COLO829 (cell line): ENCODE measurements at places on chromosomes 7 and 10.

DNA sequence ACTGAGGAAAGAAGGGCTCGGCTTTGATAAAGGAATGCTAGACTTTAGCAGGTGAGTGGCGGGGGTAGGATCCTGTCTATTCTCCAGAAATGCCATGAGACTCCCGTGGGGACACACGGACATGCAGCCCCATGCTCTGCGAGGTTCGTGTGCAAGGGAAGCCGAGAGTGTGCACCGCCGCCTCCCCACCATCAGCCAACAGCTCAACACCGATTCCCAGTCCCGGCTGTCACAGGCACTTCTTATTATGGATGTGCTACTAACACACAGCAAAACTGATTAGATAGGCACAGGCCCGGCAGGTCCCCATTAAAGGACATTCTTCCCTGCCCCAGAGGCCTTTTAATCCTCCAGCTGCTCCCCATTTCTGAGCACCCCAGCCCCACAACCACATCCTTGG lies 154.4 kb downstream of the PRKAG2 start:
- DNase-seq, result no peak

- DNase-seq, result no peak
Measured at GRCh38 chr7:118109607-118110006, 74.4 kb upstream of the LSM8 start.

- no peak for DNase-seq
Measured at GRCh38 chr10:30742471-30742870, 112.9 kb upstream of the LYZL2 start.

- no peak for DNase-seq
Measured at GRCh38 chr7:14938181-14938580, 35.6 kb upstream of the DGKB start.

GRCh38 chr7:148481971-148482626 lies 108.5 kb upstream of the C7orf33 start:
- no peak for DNase-seq

- no peak for DNase-seq
Measured at GRCh38 chr7:130897515-130898419, 163.8 kb upstream of the KLF14 start.

DNA sequence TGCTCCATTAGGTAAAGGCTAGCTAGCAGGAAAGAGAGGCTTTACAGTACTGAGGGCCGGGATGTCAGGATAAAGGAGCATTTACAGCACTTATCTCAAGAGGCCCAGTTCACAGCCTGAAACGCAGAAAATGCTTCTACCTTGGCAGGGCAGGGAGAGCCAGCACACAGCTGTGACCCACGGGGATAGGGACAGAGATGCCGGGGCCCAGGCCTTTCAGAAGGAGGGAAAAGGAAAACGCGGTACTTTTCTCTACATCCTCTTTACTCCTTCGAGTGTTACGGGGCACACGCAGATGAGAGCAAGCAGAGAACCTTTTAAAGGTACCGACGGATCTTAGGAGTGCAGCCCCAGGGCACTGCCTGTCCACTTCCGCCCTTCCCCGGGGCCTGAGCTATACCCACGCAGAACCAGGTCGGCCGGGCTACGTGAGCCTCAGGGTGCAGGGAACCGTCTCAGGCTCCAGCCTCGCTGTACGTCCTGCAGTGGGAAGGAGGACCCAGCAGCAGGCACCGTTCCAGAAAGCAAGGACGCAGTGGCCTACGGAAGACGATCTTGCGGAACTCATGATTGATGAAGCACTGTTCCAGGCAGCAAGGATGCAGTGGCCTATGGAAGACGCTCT lies 232.3 kb downstream of the ELFN1 start:
- DNase-seq, result no peak

DNA sequence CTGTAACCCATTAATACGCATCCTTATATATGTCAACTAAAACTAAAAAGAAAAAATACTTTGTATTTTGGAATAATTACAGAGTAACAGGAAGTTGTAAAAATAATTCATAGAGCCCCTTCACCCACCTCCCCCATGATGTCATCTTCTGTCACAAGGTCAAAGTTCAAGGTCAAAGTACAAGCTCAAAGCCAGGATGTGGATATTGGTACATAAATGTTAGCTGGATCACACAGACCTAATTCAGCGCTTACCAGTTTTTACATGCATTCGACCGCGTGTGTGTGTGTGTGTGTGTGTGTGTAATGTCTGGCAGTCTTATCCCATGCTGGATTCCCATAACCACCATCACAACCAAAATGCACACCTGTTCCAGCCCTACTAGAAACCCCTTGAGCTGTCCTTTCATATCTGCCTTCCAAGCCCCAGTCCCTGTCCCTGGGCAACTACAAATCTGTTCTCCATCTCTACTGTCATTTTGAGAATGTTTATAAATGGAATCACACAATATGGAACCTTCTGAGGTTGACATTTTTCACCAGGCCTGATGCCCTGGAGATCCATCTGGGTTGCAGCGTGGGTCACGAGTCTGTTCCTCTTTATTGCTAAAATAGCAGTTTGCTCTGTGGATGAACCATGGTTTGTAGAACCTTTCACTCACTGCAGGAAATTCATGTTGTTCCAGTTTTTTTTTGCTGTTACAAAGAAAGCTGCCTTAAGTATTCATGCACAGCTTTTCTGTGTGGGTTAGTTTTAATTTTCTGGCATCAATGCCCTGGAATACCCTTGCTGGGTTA lies 153.6 kb upstream of the PITRM1 start:
- DNase-seq, result no peak

DNA sequence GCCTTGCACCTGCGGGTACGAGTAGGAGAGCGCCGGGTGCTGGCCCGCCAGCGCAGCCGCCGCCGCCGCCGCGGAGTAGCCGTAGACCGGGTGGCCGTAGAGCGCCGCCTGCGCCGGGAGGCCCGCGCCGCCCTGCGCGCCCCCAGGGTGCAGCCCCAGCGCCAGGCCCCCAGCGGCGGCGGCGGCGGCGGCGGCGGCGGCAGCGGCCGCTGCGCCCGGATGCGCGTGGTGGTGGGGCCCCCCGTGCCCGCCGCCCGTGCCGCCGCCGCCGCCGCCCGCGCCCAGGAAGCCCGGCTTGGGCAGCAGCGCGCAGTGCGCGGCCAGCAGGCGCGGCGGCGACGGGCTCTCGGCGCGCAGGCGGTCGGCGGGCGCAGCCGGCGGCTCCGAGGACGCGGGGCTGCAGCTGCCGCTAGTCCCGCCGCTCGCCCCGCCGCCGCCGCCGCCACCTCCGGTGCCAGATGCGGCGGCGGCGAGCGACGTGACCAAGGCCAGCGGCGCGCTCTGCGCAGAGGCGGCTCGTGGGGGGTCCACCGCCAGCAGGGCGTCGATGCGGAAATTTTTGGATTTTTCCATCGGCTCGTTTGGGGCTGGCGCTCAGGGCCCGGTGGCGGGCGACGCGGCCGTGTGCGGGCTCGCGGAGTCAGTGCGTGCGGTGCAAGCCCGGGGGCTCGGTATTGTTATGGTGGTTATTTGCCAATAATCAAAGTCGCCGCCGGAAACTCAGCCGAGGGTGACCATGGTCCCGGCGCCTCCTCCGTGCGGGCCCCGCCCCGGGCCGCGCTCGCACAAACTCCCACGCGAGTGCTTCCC lies 480 bp downstream of the MNX1 start:
- DNase-seq, result no peak

- DNase-seq, result no peak
Measured at GRCh38 chr7:101586906-101587677, 42.0 kb downstream of the MYL10 start.

DNA sequence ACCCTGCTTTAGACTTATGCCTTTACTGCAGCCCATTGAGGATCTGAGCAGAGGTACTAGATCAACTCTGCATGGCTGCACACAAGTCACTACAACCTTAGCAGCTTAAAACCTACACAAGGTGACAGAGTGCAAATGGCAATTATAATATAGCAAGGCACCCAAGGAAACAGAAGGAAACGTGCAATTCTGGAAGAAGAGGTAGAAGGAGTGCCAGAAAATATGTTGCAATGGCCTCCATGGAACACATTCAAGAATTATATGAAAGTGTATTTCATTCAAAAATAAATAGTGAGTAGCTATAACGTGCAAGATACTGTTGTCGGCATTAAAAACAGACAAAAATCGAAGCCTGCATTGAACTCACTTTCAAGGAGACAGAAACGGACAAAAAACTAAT lies 2.9 kb upstream of the AKR1C8 start:
- DNase-seq, result no peak

DNA sequence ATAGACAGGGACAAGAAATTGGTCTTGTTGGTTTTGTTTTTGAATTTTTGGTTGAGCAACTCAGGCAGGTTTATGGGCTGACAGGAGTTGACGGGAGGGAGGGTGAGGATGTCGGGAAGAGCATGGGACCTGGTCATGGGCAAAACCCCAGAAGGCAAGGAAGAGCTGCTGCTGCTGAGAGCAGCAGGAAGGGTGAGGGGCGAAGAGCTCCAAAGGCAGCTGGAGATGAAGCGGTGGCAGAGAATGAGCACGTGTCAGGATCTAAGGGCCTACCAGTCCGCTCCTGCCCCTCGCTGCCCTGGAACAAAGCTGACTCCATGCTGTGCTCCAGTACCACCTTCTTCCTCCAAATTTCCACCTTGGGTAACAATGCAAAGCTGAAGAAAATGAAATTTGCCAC lies 84.3 kb downstream of the ARHGAP22 start:
- DNase-seq, result no peak

DNA sequence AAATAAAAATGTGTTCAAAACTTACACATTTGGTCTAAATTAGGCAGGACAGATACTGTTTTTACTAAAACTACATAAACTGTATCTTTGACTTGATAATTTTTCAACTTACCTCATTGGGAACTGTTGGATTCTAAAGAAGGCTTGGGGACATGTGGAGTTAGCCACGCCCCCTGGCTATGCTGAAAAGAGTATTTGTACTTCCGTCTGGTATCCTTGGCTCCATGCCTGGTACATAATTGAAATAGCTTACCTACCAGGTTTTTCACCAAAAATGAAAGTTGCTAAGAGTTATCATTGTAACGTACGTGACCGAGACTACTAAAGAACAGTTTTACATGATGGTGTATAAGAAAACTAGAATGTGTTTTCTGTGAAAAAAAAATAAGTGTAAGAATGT lies 604.8 kb upstream of the IGFBP3 start:
- peak; percentile 62 for DNase-seq

GRCh38 chr7:141986923-141987322 lies 8.8 kb upstream of the MGAM start:
- DNase-seq, result no peak

DNA sequence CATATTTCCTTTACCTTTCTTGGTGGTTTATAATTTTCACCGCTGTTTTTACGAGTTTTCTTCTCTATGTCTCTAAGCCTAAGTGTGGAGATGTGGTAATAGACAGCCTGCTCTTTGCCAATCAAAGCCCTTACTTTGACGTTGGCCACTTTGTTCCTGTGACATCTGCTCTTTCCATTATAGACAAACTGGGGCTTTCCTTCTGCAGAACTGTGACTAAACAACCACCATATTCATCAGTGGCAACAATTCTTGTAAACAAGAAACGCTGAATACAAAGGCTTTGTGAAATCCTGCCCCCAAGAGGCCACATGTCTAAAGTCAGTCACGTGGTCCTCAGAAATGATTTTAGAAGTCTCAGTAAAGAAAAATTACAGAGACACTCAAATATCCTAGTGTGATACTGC lies 59.6 kb upstream of the CAPZA2 start:
- DNase-seq, result peak; percentile 84

DNA sequence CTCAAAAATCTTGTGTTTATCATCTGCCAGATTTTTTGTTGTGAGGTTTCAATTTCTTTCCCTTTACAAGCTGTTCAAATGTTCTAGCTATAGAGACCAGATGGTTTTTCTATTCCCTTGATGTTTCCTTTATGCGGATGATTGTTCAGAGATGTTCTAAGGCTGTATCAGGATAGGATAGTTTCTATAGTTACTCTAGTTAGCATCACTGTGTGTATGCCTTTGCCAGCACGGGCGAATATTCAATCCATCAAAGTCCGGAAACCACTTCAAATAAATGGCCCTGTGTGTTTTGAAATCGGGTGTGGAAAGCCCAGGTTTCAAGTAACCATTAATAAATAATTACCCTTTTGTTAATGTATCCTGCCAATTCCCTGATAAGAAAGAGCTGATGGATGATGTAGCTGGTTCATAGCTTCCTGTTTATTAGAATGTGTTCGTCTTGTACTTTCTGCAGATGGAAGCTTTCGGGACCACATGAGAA lies 149.8 kb upstream of the PRKCQ start:
- DNase-seq, result no peak

DNA sequence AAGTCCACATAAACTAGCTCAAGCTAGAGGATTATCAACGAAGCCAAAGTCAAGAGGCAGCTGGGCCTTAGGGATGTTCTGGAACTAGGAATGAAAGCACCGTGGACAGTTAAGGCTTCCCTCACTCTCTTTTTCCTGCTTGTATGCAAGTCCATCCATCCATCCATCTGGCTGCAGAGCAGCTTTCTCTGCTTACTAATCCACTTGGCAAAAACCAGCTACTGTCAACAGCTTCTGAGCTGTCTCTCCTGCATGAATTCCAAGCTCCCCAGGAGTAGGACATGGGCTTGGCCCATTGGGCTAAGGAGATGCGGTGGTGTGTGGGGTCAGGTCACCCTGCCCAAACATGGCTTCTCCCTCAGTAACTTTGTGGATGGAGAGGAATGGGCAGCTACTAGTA lies 66.2 kb downstream of the NAMPT start:
- no peak for DNase-seq

- no peak for DNase-seq
Measured at GRCh38 chr7:73567846-73568685, 10.3 kb downstream of the TBL2 start.

GRCh38 chr7:70586822-70587221 lies 545.1 kb upstream of the GALNT17 start:
- no peak for DNase-seq

- DNase-seq, result no peak
Measured at GRCh38 chr7:158753900-158754299, 49.3 kb upstream of the NCAPG2 start.

- DNase-seq, result no peak
Measured at GRCh38 chr7:142767451-142767850, 3.3 kb upstream of the PRSS2 start.

DNA sequence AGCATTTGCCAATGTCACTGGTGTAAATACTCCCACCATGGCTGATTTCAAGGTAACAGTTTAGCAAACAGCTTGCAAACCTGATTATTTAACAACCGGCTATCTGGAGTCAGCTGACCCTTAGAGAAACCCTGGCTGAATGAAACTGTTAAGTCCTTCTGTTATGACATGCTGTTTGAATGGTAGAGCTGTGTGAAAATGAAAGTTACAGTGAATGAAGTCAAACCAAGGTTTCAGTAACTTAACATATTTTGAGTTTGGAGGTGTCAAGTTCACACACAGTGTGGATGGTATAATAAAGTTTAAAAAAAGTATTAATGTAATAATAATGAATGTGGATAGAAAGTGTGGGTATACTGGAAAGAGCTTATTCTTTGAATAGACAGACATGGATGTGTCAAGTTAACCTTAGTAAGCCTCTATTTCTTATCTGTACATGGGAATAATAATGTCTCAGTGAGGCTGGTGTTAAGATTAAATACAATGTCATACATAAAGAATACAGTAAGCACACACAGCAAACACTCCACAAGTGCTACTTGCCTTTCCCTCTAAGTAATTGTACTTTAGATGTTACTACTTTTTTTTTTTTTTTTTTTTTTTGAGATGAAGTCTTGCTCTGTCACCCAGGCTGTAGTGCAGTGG lies 150.4 kb downstream of the TAX1BP1 start:
- no peak for DNase-seq

GRCh38 chr7:152351168-152351567 lies 84.6 kb downstream of the KMT2C start:
- no peak for DNase-seq

- DNase-seq, result peak; percentile 21
Measured at GRCh38 chr7:156475666-156476065, 164.9 kb upstream of the RNF32 start.
